ENCODE measurements at places on chromosomes 6 and 20. TPM values are rescaled to one million over a fixed set of nuclear protein-coding genes. Genes with fewer than 3 reads are reported as not detected.

Gene C6orf15
- total RNA-seq = not detected

Gene WFDC2
- not detected for total RNA-seq

Gene SLC32A1
- not detected for total RNA-seq

Gene FOXC1
- total RNA-seq = 11.3 TPM

Gene RAB44
- total RNA-seq = 0.51 TPM

Gene PDE7B
- 4.1 TPM for total RNA-seq

Gene LIN28B
- total RNA-seq = not detected

Gene GDAP1L1
- total RNA-seq = not detected

Gene SLC29A1
- total RNA-seq = 86.3 TPM

Gene MEI4
- total RNA-seq = 0.16 TPM

Gene HFE
- total RNA-seq = 9.3 TPM

Gene TPX2
- 4.4 TPM for total RNA-seq

Data from subcutaneous adipose tissue (tissue), 4 donors.